ENCODE measurements at places on chromosomes 13 and 19.

DNA sequence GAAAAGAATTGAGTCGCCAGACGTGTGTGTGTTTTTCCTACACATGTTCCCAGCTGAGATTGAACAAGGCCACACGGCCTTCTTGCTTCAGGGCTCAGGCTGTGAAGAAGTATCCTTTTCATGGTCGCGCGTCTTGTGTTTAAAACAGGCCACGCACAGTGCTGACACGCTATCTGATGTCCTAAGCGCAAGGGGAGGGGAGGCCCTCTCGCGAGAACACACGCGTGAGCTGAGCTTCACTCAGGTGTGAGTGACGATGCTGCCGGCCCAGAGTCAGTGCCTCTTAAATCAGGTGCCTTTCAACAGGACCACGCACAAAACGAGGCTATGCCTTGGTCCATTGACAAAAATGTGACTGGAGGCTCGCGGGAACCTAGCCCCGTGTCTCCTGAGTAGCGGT, 103.7 kb downstream of the TEX29 start:
- DNase-seq = no peak

DNA sequence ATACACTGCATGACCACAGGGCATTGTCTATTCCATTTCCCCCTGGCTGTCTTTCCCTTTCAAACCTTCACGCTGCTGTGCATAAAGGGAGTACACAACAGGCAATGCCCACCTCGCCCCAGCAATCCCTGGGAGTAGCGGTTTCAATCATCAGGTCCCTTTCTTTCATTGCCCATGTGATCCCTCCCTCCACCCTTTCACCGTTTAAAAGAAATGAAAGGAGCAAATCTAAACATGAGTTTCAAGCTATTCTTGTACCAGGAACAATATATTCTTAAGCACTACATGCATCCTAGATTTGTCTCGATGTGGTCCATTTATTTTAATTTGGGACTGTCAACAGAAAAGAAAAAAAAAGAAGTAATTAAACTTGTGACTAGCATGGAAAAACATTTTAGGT, 123.4 kb upstream of the ARGLU1 start:
- no peak for DNase-seq

GRCh38 chr13:84865783-84866221, 933.4 kb downstream of the SLITRK6 start:
- DNase-seq = no peak

DNA sequence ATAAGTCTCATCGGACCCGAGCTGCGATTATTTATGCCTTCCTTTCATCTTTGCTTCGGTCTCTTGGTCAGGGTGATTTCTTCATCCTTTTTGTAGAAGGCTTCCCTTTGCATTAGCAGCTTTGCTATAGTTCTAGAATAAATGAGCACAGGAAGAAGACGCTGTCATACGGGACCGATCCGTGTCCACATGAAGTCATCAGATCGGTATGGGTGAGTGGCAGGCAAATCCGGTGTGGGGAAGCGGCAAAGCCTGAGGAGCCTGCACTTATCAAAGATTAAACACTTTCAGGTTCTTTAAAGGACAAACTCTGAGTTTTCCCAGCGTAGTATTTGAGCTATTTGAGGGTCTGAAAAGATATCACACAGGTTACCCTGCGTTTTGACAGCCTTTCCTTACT, 119.3 kb downstream of the IRS2 start:
- DNase-seq = no peak

Data from H1 (cell line).